Muscle of arm (tissue), 14 donors: ENCODE measurements at places on chromosomes 2 and 18.

GRCh38 chr2:239600001-239600593 lies 199.3 kb upstream of the HDAC4 start:
- no peak for DNase-seq

GRCh38 chr2:201984800-201985525 lies 48.7 kb upstream of the FZD7 start:
- DNase-seq, result no peak

- peak; percentile 64 for DNase-seq
These were observed 300.8 kb downstream of the NDUFA10 start for GRCh38 chr2:239724194-239724849.

- DNase-seq, result no peak
These were observed 808.6 kb downstream of the RNF144A start for GRCh38 chr2:7725850-7726242.

DNA sequence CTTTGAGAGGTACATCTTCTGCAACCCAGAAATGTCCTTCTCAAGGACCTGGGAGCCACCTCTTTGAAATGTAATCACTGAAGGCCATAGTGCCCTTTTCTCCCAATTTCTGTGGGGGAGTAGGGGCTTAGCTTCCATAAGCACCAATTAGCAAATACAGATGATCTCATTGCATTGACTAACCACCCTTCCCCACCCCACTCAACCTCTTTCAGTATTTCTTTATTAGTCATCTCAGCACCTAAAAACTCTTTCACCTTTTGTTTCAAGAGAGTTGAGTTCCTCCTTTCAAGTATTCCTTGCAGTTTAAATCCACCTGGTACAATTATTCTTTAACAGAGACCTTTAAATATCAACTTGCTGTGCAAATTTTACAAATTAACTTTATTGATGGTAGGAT lies 1011.8 kb upstream of the CDH2 start:
- DNase-seq, result no peak

- peak; percentile 13 for DNase-seq
These were observed 164.0 kb upstream of the REG3G start for GRCh38 chr2:78861546-78861945.
